ENCODE measurements at places on chromosomes 11 and 22.

- DNase-seq: no peak
Observed at GRCh38 chr11:61110255-61111049, 8.2 kb downstream of the CD5 start.

GRCh38 chr11:61331651-61332050 is 1.3 kb downstream of the DDB1 start:
- DNase-seq: no peak

DNA sequence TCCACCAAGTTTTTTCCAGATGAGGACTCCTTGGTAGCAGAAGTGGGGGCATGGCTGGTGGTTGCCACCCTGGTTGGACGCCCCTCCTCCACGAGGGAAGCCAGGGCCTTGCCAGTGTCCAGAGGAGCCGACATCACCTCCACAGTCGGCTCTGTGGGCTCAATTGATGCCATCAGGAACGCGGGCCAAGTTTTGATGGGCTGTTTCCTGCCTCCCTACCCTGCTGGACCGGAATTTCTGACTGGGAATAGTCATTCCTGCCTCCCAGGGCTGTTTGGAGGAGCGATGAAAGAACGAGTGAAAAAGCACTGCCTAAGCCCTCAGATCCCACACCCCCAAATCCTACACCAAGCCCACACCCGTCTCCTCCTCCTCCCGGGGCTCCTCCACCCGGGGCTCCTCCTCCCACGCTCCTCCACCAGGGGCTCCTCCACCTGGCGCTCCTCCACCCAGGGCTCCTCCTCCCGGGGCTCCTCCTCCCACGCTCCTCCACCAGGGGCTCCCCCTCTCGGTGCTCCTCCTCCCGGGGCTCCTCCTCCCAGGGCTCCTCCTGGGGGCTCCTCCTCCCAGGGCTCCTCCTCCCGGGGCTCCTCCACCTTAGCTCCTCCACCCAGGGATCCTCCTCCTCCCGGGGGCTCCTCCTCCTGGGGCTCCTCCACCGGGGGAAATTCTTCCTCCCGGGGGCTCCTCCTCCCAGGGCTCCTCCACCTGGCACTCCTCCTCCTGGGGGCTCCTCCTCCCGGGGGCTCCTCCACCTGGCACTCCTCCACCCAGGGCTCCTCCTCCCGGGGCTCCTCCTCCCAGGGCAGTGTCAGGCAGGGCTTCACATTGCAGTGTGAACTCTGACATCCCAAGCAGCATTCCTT is 10.0 kb upstream of the PRR5 start:
- no peak for DNase-seq

DNA sequence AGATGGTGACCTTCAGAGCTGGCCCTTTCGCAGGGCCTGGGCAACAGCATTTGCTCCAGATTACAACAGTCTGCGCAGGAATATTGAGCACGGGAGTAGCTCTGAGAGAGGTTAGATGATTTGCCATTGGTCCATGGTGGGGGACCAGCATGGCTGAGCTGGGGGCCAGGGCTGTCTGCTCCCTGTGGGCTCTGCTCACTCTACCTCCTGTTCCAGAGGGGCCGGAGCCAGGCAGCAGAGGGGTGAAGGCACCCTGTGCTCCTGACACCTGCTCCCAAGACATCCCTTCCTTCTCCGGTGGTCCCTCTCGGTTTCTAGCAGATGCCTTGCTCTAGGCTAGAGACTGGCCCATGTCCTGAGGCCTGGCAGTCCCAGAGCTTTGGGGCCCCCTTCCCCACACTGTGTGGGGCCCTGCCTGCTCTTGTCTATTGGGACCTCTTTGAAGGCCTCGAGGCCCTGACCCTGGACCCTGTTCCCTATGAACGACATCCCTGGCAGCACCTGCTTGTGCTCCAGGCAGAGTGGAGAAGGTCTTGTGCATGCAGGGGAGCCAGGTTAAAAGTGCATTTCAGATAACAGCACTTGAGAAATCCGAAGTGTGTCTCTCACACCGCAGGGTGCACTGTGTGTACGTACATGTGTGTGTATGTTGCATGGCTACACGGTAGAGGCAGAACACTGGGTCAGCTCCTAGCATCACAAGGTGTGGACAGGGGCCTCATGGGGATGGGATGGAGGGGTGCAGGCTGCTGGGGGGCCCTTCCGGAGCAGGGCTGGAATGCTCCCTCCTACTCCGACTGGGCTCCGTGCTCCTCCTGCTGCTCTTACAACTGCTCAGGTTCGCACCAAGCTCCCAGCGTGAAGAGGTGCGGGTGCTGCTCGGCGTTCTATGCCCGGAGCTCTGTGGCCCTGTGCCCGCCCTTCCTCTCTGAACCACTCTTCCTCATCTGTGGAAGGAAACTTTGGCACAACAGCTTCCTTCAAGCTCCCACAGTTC is 123.3 kb upstream of the B3GAT1 start:
- no peak for DNase-seq

DNA sequence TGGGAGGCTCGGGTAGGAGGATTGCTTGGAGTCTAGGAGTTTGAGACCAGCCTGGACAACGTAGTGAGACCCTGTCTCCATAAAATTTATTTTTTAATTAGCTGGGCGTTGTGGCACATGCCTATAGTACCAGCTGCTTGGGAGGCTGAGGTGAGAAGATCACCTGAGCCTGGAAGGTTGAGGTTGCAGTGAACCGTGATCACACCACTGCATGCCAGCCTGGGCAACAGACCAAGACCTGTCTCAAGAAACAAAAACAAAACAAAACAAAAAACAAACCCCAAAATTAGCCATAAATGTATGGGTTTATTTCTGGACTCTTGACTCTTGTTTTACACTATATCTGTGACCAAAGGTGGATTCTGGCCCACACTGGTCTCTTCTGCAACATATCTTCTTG is 41.6 kb downstream of the EIF3F start:
- no peak for DNase-seq

- no peak for DNase-seq
Observed at GRCh38 chr11:76844511-76844910, 16.2 kb upstream of the ACER3 start.

- no peak for DNase-seq
Observed at GRCh38 chr22:46469711-46470110, 67.7 kb downstream of the CELSR1 start.
